ENCODE measurements at places on chromosomes 1 and 21.

DNA sequence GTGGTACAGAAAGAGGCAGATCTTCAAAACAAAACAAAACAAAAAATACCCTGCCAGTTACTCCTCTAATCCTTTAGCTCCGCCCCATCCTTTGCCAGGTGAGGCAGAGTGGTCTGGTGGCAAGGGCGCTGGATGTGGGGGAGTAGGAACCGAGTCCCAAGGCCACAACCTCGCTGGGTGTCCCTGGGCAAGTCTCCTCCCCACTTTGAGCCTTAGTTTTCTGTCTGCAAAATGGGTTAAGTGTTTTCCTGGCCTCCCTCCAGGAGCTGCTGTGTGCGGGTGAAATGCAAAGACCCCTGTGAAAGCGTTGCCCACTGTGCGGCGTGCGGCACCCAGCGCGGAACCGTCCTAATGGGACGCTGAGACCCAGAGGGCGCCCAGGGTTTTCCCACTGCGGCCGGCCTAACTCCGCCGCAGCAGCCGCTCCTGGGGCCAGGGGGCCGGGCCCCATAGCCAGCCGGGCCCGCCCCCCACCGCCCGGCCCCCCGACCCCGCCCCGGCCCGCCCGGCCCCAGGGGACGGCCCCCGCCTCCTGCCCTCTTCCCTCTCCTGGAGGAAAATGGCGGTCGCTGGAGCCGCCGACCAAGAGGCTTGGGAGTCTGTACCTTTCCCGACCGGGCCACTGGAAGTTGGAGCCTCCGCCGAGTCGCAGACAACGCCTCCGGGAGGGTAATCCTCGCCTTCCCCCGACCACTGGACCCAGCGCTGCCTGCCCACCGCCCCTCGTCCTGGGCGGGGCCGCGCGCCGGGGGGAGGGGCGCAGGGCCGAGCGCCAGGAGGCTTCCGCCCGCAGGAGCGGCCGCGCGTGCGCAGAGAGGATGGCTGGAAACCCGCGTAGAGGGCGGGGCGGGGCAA, at the start of the genes ERMAP and SVBP:
Gene ERMAP (plus strand): TSS at position 538 of the 855 bp plus-strand sequence. CDS start 13,327 bp downstream, outside the sequence.
Gene SVBP (minus strand): TSS at position 813 of the 855 bp plus-strand sequence. CDS start 853 bp downstream, outside the sequence.
- peak; percentile 91 for DNase-seq

- DNase-seq = no peak
These were observed 23.9 kb upstream of the PTAFR start for GRCh38 chr1:28200234-28200873.

GRCh38 chr1:91121366-91121765, 99.5 kb upstream of the ZNF644 start:
- no peak for DNase-seq

DNA sequence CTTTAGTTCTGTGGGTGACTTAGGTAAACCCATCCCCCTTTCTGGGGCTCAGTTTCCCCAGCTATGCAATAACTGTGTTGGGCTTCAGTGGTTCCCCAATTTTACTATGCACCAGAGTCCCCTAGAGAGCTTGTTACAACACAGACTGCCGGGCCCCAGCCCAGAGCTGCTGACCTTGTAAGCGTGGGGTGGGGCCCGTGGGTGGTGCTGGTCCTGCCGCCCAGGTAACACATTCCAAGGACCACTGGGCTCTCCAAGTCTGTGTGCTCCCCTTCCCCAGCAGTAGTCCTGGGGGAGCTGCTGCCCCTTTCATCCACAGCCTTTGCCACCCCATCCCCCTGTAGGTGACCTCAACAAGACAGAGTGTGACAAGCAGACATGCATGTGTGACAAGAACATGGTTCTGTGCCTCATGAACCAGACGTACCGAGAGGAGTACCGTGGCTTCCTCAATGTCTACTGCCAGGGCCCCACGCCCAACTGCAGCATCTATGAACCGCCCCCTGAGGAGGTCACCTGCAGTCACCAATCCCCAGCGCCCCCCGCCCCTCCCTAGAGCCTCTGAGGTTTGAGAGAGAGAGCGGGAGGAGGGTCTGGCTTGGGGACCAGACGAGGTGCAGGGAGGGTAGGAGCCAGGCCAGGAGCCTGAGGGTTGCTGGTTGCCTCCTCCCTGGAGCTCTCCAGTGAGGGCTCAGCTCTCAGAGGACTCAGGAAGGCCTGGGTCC, 8.9 kb downstream of the PLA2G2F start:
- no peak for DNase-seq

- DNase-seq = no peak
These were observed 172.7 kb downstream of the TGFBR3 start for GRCh38 chr1:91712981-91713841.

GRCh38 chr1:3732434-3733093, 19.7 kb upstream of the CCDC27 start:
- DNase-seq = no peak

GRCh38 chr1:16905868-16906702, 10.3 kb downstream of the RNU1-2 start:
- no peak for DNase-seq

DNA sequence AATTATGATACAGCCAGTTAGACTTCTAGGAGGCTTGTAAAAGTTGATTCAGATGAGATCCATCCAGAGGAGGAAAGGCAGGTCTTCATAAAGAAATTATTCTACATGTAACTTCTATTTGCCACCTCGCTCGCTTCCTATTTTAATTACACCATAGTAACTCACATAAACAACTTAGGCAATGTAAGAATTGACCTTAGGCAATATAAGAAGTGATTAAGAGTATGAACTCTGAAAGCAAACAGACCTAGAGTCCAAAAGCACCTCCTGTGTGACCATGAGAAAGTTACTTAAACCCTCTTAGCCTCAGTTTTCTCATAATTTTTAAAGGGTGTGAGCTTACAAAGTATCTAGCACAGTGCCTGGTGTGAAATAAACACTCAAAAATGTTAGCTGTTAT, 192.7 kb upstream of the NFIA start:
- DNase-seq = no peak

DNA sequence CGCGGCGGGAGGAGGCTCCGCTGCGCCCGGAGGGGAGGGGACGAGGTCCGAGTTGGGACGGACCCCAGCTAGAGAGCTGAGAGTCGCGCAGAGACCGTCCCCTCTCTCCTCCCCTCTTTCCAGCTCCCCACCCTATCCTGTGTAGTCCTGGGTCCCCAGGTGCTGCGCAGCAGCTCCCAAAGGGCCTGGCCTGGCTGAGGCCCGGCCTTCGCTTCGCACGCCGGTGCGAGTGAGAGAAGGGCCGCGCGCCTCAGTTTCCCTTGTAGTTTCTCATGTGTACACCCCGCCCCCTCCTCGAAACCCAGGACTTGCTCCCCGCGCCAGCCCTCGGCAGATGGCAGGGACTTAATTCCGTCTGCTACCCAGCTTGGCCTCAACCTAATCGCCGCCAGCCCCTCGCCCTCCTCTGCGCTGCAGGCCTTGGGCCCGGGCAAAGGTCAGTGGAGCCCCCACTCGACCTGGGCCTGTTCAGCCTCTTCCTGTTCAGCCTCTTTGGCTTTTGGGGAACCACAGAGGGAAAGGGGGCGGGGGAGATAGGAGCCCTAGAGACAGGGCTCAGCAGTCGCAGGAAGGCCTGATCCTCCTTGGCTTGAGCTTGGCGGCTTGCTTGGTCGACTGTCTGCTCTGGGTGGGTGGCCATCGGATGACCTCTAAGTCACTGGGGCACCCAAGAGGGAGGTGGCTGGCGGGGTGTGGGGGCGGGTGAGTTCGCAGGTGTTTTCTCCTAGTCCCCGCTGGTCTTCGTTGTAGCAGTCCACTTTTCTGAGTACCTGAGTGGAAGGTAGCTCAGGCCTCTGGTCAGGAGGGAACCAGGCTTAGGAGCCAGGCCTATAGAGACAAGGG, 1.0 kb downstream of the ZNF687 start:
- no peak for DNase-seq

DNA sequence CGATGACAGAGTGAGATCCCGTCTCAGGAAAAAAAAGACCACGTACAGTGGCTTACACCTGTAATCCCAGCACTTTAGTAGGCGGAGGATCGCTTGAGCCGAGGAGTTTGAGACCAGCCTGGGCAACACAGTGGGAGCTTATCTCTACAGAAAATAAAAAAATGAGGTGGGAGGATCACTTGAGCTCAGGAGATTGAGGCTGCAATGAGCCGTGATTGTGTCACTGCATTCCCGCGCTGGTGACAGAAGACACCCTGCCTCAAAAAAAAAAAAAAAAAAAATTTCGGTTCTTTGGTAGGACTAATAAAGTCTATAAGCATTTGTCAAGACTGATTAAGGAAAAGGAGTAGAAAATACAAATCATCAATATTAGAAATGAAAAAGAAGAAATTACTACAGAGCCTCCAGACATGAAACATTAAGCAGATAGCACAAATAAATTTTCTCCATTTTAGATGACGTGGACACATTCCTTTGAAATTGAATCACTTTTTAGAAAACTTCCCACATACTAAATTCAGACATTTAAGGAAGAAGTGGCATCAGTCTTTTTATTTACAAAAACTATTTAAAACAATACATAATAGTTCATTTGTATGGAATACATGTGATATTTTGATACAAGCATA, 30.4 kb downstream of the MORC3 start:
- DNase-seq = no peak

GRCh38 chr1:17053086-17053684, 647 bp downstream of the SDHB start:
- DNase-seq = no peak

GRCh38 chr1:212606395-212607205, 2.0 kb upstream of the ATF3 start:
- DNase-seq = peak; percentile 12

DNA sequence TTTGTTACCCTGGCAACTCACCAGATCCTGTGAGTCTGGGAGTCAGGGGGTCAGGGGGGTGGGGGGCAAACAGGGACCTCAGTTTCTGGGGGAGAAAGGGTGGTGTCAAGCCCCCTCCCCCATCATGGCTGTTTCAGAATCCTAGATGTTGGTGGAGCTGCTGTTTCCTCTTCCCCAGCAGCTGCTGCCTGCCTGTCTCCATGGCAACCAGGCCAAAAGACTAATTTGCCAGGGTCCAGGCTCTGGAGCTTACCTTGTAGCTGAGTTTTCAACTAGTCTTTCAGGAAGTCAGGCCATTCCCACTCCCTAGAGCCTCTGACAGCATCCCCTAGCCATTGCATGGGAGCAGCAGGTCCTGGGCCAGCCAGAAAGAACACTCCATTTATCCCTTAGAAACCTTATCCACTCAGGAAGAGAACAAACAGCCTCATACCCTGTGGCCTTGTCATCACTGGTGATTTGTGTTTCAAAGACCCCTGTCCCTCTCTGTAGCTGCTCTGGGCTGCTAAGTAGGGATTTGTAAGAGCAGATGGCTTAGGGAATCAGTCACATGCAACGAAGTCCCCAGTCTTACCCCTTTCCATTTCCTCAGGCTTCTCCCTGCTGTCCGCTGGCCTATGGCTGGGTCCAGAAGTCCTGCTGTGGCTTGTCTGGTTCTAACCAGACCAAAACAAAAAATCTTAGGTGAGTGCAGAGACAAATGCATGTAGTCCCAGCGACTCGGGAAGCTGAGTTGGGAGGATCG, 21.5 kb upstream of the STMN1 start:
- no peak for DNase-seq

DNA sequence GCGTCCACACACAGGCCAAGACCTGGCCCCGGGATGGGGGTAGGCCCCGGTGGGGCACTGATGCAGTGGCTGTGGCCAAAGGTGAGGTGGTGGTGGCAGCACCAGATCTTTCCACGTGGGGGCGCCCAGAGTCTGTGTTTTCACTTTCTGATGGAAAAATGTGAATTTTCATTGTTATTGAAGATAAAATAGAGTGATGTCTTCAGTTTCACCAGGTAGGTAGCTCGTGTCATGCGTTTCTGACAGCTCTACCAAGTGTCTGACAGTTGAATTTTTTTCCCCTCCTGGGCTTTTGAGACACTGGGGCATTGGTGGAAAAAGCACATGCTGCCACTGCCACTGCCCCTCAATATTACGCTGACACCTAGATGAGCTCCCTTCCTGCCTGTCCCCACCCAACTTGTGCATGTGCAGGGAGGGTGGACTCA, 40.0 kb upstream of the MAGOH start:
- peak; percentile 54 for DNase-seq

DNA sequence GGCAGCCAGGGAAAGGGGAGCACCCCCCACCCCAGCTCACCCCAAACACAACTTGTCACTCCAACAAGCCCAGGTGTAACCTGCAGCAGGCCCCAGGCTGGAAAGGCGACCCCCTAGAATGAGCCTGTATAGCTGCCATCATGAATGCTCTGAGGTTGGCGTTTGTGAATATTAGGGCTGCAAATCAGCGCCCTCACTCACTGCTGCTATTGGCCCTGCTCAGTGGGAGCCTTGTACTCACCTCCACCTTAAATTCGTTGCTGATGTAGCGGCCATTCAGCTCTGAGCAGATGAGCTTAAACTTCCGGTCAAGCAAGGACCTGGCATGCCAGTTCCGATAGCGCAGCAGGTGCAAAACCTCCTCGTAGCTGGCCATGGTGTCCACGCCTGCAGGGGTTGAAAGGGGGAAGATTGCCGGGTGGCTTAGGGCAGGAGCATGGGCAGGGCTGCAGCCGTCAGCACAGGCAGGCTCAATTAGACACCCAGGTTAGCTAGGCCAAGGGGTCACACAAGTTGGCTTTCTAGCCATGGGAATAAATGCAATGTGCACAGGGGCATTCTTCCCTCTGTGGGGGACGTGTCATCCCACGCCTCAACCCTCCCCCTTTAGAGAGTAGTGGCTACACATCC, 81.7 kb downstream of the PIK3CD start:
- no peak for DNase-seq

DNA sequence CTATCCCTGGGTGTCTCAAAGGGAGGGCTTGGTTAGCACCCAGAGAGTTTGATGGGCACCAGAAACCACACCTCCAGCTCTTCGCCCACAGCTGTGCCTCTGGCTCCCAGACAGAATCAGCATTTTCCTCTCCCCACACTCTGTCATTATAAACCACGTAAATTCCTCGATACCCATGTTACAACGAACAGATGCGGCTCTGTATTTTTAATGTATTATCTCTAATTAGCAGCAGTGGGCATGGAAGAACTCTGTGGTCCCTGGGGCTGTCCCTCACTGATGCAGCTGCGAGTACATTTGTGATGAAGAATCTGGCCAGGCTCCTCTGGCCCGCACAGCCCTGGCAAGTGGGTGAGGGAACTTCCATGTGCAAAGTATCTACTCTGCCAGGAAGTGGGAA, 10.8 kb downstream of the HMGB4 start:
- no peak for DNase-seq

DNA sequence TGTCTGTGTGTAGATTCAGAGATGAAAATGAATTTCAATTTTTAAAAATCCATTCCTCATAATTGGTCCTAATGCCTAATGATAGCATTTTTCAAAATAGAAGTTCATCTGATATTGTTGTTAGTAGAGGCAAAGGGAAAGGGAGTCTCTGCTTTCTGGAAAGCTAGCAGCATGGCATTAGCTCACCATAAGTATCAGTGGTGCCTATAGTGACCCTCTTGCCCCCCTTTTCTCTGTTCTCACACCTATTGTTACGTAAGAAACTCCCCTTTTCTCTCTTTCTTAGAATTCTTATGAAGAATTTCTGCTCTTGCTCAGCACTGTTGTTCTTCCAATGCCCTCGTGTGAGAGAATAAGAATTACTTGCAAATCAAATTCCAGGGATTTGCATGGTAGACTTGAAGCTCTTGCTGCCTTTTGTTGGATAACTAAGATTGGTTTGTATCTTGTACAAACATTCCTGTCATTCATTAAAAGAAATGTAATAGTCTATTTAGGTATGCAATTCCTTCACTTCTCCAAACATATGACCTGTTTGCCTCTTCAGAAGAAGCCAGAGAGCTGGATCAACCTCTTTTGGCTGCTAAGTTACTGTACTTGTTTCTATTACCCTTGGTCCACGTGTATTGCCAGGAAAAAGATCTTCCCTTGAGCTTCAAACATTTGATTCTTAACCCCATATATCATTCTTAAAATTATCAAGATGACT, 69.2 kb upstream of the MAGI3 start:
- no peak for DNase-seq

All from NCI-H2029 treated with DMSO at 0.1 percent for 48 hours (cell line).